ENCODE measurements at places on chromosomes 1 and 21.
A peak's percentile ranks its signal among the peaks of the same experiment; 100 is the strongest.

GRCh38 chr21:39149882-39150281 lies 33.4 kb downstream of the PSMG1 start:
- DNase-seq: no peak

GRCh38 chr1:66732407-66733166 lies 19.7 kb upstream of the DYNLT5 start:
- DNase-seq: no peak

DNA sequence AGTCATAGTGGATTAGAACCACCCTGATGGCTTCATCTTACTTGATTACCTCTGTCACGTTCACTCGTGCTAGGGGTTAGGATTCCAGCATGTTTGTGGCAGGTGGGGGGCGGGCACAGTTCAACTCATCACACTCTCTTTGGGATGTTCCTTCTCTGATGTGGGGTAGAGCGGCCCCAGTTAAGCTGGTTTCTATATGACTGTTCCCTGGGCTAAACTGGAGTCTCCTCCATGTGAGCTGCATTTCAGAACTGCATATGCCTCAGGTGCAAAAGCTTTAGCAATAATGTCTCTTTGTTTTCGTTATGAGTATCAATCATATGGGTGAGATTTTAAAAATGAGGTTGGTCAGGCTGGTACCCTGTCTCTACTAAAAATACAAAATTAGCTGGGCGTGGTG lies 393.2 kb downstream of the RPS6KC1 start:
- DNase-seq: no peak

DNA sequence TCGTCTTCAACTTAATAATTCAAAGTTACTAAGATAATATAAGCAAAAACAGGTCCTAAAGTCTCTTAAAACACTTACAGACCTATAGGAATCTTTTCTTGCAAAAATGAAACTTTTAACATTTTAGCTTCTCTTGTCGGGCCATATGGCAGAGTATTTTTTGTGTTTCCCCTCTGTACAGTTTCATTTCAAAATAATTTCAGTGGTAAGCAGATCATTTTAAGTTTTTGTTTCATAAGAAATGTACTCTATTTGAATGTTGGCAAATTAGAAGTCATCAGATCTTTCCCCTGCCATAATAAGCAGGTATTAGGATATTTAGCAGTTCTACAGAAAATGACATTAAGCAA lies 37.9 kb downstream of the RGL1 start:
- DNase-seq: no peak

GRCh38 chr1:164720440-164721227 lies 161.7 kb downstream of the PBX1 start:
- DNase-seq: no peak

GRCh38 chr1:235673981-235674380 lies 24.4 kb upstream of the GNG4 start:
- DNase-seq: no peak

GRCh38 chr1:37001703-37002102 lies 32.6 kb downstream of the GRIK3 start:
- no peak for DNase-seq

GRCh38 chr1:25744140-25744581 lies 55.8 kb upstream of the SELENON start:
- no peak for DNase-seq

DNA sequence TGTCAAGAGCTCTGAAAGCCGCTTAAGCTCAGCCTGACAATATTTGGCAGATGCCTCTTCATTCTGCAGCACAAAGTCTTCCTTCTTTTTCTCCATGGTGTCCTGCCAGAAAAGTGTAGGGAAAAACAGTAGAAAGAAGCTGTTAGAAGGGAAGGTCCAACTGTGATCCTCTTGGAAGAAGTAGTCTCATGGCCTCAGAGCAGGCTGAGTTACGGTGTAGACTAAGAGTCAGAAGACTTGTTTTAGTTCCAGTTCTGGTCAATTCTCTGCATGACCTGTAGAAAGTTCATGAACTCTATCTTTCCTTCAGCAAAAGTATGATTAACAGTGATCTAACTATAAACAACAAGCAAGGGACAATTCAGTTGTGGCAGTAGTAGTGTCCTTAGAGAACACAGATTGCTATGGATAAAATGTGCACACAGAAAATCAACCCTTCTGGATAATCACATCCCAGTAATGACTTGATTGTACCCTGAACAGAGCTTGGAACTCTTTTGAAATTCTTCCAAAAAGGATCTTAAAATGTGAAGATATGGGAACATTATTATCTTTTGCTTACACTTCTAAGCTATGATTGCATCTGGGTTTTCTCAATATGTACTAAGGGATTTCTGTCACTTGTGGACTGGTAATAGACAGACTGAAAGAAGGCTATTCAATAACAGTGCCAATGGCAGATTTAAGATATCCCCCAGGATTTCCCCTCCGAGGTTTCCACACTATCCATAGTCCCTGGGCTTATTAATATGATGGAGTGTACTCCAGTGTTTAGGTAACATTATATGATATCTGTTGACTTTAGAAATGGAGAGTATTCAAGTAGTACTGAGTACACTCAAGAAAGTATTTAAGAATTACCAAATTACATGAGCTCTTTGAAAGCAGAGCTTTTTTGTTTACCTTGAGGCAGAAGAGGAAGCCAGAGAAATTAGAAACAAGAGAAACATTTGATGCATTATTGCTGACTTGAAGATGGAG lies 22.1 kb upstream of the GBP2 start:
- no peak for DNase-seq

GRCh38 chr1:1157426-1157913 lies 16.2 kb upstream of the TTLL10 start:
- peak; percentile 46 for DNase-seq

GRCh38 chr1:223727541-223727940 lies 15.2 kb downstream of the CAPN2 start:
- no peak for DNase-seq

DNA sequence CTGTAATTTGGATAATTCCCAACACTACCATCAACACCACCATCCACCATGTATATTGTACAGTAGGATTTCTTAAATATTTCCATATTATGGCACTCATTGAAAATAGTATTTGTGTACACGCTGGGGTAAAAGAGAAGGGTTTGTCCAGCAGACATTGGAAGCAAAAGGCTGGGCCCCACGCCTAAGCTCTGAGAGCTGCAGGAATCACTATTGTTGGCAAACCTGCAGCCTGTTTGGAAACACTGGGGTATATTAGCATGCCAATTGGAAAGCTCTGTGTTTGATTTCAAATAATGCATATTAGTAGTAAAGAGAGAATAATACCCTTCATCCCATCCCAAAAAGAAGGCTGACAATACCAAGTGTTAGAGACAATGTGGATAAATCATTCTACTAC lies 81.5 kb upstream of the DPYD start:
- DNase-seq: no peak

- no peak for DNase-seq
Measured at GRCh38 chr1:207798847-207799246, 47.0 kb downstream of the CD46 start.

GRCh38 chr1:76075877-76076276 lies 1.3 kb downstream of the ST6GALNAC3 start:
- DNase-seq: no peak

DNA sequence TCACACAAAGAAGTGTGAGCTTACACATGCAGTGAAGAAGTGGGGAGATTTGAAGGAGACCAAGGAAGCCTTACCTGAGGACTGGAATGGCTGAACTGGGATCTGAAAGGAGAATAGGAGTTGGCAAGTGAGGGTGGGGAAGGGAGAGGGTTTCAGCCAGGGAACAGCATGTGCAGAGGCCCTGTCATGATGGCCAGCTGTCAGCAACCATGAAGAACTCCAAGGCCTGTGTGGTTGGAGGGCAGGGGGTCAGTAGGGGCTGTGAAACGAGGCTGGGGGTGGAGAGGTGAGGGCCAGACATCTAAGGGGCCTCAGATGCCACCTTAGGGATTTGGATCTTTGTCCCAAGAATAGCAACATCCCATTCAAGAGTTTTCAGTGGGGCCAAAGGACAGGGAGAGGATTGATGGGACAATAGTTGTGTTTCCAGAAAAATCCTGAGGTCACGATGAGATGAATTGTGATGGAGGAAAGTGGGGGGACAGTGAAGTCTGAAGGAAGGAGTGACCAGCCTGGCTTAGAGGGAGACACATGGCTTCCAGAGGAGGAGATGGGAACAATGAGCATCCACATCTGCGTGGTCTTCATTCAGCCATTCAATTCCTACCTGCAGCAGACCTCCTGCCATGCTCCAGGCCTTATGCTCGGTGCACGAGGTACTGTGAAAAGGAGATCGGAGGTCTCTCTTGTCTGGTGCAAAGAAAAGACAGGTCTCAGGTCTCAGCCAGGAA lies 187.6 kb downstream of the MATN1 start:
- no peak for DNase-seq

- no peak for DNase-seq
Measured at GRCh38 chr1:59857679-59858354, 43.1 kb downstream of the HOOK1 start.

GRCh38 chr21:31893851-31894415 lies 21.1 kb downstream of the HUNK start:
- DNase-seq: no peak

DNA sequence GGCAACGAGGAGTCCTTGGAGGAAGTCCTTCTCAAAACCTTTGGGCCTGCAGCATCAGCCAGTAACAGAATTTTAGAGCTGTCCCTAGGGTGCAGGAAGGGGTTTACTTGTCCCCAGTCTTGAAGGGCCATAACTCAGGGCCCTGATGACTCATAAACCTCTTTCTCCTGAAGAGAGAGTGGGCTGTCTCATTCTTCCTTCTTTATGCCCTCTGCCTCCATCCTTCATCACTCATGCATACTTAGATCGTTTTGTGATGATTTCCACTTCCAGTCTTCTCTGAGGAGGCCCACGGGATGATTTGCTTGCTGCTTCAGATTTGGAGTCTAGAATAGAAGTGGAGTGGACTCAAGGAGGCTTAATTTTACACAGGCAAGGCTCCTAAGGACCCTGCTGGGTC lies 60.2 kb downstream of the NDUFS5 start:
- no peak for DNase-seq

DNA sequence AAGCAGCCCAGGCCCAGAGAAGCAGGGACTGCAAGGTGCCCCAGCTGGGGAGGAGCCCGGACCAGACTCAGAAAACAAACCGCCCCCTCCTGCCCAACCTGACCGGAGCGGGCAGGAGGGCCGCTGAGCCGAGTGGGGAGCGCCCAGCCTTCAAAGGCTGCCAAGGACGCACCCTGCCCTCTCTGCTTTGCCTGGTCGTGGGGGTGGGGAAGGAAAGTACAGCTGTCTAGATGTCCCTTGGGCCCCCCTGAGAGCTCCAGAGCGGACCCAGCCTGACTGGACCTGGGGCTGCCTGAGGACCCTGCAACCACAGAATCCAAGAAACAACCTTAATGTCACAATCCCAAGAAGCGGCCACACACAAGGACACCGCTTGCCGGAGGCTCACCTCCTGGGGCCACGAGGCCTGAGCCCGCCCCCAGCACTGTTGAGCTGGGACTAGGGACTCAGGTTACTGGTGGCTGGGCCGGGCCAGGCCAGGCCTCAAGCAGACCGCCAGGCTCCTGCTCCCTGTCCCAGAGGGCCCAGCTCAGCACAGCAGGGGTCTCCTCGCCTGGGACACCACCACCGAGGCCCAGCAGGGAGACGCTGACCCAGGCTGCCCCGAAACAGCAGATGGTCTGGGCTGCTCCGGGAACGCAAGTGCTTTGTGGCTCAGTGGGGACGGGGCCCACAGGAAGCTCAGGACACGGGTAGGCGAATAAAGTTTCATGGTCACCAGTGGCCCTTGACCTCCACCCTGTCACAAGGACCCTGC lies 1.4 kb downstream of the DVL1 start:
- no peak for DNase-seq

GRCh38 chr1:74780594-74780993 lies 47.6 kb downstream of the TYW3 start:
- no peak for DNase-seq

GRCh38 chr1:194268839-194269238 lies 1082.4 kb upstream of the B3GALT2 start:
- no peak for DNase-seq

- no peak for DNase-seq
Measured at GRCh38 chr1:147738739-147739476, 21.5 kb downstream of the GJA5 start.

GRCh38 chr1:156676820-156677615 lies at the start of gene NES:
Gene NES (minus strand): TSS chr1:156677407. CDS start chr1:156677264, 143 bp downstream.
- no peak for DNase-seq

DNA sequence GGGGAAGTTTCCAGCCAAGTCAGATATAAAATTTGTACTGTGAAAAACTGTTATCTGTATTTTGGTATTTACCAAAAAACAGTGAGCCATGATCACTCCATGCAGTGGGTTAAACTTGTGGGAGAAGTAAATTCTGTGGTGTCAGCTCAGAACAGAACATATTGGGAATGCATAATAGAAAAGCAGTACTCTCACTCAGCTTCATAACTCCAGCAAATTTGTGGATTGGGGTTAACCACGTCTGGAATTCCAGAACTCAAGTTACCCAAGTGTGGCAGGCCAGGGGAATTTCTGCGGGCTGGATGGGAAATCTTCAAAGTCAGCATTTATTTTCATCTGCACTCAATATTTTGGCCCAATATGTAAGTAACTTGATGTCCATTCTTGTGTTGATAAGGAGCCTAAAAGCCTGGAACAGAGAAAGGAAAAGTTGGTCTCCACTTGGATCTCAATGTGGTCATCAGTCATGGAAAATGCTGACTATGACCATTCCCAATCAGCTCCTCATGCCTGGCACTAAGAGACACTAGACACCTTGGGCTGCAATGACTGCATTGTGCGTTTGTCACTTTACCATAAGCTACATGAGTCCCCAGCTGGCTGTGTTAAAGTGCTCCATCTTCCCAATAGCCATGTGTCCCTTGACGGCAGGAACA lies 39.1 kb upstream of the ENAH start:
- no peak for DNase-seq

- DNase-seq: no peak
Measured at GRCh38 chr1:16980473-16981268, at the start of gene MFAP2. Gene MFAP2 (minus strand): TSS chr1:16980620. CDS start chr1:16978273, 2,347 bp downstream.

DNA sequence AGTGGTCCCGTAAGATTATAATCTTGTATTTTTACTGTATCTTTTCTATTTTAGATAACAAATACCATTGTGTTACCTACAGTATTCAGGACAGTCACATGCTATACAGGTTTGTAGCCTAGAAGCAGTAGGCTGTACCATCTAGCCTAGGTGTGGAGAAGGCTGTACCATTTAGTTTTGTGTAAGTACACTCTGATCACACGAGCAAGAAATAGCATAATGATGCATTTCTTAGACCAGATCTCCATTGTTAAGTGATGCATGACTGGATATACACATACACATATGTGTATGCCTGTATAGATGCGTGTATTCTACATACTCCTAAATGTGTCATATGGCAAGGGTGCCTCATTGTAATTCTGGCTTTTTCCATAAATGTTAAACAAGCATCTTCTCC lies 33.9 kb downstream of the GALNT2 start:
- no peak for DNase-seq

- DNase-seq: no peak
Measured at GRCh38 chr1:41102653-41103052, 81.1 kb upstream of the SLFNL1 start.

GRCh38 chr1:116902027-116902426 lies 7.7 kb upstream of the PTGFRN start:
- no peak for DNase-seq

Measured in naive thymus-derived CD8-positive, alpha-beta T cell (primary cell).